NCI-H1436 (cell line): ENCODE measurements at places on chromosomes 12 and 14.

DNA sequence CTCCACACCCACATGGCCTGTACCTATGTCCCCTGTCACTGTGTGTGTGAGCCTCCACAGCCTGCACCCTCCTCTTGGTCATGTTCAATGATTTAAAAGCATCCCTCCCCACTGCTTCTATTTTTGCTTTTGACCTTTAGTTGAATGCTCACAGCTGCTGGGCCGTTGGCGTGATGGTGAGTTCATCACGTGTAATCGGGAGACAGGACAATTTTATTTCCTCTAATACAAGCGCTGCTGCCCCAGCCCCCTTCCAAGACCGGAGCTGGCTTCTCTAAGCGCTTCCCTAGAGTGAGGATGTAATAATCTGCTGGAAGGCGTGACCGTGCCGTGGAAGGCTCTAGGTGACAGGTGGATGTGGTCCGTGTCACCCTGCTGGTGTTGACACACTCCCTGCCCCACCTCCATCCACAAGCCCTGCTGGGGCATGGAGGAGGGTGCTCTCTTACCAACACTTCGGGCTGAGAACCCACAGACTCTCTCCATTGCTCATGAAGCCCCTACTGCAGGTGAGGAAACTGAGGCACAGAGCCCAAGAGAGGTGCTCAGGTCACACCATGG is 25.4 kb downstream of the CCDC85C start:
- no peak for DNase-seq

DNA sequence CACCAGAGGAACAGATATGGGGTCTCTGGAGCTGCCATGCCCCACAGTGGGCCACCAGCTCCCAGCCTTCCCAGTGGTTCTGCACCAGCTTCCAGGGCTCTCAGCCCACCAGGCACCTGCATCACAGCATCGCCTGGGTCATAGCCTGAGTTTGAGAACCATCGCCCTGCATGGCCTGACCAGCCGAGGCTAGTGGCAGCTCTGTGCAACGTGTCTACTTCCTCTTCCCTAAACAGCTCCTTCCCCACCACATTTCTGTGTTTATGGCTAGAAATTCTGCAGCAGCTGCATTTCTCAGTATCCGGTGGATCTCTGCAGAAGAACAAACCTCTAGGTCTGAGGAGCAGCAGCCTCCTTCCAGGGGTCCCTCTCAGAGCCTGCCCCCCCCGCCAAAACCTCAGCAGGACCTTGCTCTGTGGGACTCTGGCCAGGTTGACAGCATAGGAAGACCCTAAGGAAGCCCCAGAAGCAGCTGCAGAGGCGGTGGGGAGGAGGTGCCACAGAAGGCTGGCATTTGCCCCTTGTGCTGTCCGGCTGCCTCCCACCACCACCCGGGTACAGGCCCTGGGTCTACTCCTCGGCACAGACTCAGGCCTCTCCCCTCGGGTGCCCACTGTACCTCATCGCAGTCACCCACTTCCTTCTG is 47.7 kb downstream of the PSMA6 start:
- no peak for DNase-seq

DNA sequence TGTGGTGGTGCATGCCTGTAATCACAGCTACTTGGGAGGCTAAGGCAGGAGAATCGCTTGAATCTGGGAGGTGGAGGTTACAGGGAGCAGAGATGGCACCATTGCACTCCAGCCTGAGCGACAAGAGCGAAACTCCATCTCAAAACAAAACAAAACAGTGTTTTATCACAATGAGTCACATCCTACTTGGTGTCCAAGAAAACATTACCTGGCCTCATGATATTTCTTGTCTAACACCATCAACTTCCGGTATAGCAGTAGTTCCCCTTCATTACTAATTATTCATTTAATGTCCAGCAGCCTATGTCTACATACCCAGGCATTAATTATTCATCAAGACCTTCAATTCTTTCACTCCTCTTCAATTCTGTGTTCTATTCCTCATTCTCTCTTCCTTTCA is 115.5 kb downstream of the CCDC59 start:
- DNase-seq = no peak

GRCh38 chr12:4089121-4089606 is 184.4 kb upstream of the CCND2 start:
- no peak for DNase-seq

DNA sequence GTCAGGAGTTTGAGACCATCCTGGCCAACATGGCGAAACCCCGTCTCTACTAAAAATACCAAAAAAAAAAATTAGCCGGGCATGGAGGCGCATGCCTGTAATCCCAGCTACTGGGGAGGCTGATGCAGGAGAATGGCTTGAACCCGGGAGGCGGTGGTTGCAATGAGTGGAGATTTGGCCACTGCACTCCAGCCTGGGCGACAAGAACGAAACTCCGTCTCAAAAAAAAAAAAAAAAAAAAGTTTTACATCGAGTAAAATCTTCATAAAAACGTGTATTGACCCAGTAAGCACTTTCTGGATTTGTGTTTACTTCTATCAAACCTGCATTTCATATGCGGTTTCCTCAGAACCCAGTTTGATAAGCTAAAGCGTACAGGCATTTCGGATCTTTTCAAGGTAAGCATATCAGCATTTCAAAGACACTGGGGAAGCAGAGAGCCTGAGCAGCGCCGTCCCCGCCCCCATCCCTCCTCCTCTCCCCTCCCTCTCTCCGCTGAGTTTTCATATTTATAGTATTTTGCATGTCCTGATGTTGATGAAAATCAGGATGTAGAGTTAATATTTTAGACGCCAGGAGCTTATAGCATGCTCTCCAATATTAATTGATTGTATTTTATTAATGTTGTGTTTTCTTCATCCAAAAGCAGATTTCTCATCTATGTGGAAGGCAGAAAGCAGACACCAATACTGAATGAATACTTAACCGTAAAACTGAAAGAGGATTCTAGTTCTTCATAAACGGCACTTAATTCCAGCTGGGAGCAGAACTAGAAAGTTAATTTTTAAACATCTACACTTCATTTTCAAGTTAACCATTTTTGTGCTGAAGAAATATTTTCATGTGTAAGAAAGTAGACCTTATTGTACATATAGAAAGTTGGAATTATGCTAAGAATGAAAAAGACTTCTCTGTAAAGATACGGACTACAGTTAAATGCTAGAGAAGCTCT is 9.2 kb upstream of the HIP1R start:
- DNase-seq = no peak

DNA sequence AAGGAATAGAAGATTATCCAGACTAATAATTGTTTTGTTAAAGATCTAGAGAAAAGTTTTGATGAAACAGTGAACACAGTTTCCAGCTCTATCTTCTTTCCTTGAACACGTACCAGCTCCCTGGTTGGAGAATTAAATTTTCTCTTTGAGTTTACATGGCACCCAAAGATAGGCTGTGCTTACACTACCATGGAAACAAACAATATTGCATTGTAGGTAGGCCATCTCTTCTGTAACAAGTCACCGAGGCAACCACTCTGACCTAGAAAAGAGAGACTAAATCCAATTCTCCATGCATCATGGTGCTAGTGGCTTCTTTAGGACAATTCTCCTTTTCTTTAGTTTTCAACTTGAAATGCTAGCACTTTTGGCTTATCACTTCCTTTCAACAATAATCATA is 9.9 kb downstream of the BMAL2 start:
- DNase-seq = no peak

DNA sequence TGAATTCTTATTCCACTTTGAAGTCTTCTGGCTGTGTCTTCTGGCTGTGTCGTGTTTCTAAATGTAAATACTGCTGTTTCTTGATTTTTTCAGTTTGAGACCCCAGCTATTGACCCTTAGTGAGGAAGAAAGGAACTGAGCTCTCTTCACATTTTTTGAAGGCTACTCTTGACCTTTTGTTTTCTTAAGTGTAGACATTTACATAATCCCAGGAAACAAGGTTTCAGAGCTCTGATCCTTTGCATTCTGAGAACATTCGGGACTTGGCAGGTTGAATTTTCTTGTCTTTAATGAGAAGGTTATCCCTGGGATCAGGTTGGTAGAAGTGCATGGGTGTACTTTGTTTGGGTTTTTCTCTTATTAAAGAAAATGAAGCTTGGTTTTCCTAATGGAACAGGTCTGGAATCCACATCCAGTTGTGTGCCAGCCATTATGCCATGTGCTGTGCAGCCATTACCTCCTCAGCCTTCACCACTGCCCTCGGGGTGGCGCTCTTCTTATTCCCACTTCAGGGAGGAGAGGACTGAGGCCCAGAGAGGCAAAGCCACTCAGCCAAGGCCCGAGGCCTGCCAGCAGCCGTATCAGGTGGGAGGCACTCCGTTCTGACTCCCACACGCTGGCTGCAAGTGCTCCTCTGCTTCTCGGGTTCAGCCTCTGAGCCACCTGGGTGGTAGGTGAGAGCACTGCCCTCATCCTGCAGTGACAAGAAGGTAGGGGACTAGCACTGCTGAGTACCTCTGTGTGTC is 120.9 kb downstream of the BEGAIN start:
- DNase-seq = no peak

DNA sequence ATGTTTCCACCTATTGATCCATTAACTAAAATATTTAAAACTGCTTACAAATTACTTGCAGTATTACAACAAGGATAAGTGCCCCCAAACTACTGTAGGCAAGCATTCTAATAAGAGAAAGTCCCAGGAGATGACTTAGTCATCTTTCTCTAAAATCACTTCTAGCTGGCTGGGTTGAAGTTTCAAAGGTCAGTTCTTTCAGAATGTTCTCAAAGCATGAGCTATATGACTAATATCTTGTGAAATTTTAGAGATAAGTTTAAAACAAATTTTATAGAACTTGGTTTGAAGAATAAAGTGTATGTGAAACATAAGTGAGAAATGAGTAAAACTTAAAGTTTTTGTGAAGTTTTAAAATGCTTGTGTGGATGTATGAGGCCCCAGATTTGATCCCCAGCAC is 24.3 kb upstream of the OR6J1 start:
- DNase-seq = no peak

- DNase-seq = no peak
Observed at GRCh38 chr14:31047503-31047902, 21.3 kb upstream of the STRN3 start.

DNA sequence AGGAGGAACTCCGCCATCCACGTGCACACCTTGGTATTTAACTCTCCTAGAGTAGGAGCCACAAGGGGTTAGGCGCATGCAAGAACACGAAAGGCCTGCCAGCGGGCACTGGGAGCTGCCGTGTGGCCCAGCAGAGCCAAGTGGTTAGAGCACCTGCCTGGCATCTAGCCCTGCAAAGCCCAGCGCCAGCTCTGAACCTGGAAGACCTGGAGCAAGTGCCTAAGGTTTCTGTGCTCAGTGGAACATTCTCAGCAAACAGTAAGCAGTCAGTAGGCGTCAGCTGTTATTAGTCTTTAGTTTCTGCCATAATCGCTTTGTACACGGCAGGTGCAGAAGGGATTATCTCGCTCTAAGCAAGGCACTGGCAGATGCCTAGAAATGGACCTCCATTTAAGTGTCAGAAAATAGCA is 55.4 kb downstream of the SETD3 start:
- peak; percentile 10 for DNase-seq

DNA sequence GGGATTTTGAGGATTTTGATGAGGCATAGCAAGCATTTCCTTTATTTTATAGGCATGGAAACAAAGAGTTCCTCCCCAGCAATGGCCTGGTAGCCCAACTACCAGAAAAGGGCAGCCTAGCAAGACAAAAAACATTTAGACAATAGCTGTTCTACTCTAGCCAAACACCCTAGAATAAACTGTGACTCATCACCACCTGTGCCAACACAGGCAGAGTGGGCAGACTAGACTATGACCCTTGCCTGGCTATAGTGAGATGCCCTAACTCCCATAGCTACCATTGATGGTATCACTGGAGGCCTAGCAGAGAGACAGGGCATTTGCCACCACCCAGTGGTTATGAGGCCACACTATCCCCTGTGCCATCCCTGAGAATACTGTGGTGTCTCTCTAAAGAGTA is 15.5 kb upstream of the CCER1 start:
- DNase-seq = no peak

DNA sequence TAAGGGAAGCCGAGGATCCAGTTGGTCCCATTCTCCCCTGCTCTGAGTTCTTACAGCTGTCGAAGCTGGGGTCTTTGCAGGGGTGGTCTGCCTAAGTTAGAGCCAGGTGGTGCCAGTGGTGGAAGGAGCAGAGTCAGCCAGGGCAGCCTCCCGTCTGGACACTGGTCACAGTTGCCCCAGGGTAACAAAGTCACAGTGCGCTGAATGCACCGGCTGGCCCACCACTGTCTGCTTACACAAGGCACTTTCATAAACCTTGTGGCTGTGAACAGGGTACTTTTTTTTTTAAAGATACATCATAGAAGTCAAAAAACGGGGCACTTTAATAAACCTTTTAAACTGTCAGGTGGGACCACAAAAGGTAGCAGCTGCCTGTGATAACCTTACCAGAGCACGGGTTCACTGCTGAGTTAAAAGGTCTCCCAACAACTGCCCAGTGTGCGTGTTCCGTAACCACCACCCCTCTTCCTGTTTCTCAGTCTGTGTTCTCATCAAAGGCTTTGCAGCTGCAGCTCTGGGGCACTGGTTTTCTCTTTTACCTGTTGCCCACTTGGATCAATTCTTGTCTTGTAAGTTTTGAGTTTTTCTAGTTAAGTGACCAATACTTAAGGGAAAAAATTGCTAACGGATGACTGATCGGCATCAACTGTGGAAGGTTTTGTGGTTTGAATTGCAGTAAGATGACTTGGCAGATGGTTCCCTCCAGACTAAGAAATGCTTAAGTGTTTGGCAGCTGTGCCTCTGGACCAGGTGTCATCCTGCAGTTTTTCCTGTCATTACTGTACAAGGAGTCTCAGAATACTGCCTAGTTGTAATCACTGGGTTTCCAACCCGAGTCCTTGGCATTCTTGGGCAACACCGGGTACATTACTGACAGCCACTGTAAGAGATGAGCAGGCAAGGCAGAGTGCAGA is 55.9 kb downstream of the DYNC1H1 start:
- no peak for DNase-seq

DNA sequence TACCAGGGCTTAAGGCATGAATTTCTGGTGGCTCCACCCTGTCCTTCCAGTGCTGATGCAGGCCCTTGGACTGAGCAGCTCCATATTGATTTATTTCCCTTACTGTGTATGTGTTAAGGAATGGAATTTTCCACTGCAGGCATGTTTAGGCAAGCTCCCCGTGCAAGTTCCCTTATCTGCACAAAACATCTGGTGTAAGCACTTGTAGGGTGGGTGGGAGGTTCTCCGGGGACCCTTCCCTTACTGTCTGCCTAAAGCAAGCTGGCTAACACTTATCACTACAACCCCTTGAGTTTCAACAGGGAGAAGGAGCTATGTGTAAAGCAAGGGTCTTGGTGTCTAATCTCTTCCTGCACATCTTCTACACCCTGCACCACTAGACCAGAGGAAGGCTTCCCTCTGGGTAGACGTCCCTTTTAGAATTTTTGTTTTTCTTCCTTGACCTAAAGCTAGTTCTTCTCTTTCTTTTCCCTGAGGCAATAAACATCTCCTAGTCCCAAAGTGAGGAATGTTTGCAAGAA is 22.0 kb upstream of the DRAM1 start:
- no peak for DNase-seq
